ENCODE measurements at places on chromosomes 16 and 17.

GRCh38 chr16:30740364-30741251 is 7.6 kb upstream of the PHKG2 start:
- DNase-seq = peak; percentile 98

GRCh38 chr17:4505187-4505586 is 6.5 kb downstream of the SPNS2 start:
- peak; percentile 77 for DNase-seq

- DNase-seq = peak; percentile 8
Observed at GRCh38 chr17:57308543-57309186, 52.3 kb downstream of the MSI2 start.

- DNase-seq = no peak
Observed at GRCh38 chr16:13994239-13995106, 74.5 kb downstream of the ERCC4 start.

DNA sequence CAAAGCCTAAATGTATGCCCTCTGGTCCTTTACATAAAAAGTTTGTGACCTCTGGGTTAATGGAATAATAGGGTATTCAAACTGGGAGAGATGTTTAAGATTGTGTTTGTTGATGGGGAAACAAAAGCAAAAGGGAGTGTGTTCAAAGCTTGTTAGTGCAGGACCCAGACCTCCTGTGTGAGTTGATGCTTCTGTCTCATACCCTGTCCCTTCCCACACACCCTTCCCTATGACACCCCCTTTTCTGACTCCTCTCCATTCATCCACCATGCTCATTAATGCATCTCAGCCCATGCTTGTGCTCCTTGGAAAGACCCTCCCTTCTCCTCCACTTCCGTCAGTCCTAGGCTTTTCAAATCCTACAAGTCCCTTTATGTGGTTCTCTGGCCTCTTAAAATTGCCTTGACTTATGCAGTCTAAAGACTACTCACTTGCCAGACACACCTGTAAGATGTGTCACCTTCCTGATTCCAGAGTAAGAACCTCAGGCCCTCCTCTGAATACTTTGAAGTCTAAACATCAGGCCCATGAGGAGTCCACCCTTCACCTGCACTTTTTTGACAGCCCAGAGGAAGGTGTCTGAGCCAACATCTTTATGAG is 128.0 kb upstream of the CACNG5 start:
- no peak for DNase-seq

DNA sequence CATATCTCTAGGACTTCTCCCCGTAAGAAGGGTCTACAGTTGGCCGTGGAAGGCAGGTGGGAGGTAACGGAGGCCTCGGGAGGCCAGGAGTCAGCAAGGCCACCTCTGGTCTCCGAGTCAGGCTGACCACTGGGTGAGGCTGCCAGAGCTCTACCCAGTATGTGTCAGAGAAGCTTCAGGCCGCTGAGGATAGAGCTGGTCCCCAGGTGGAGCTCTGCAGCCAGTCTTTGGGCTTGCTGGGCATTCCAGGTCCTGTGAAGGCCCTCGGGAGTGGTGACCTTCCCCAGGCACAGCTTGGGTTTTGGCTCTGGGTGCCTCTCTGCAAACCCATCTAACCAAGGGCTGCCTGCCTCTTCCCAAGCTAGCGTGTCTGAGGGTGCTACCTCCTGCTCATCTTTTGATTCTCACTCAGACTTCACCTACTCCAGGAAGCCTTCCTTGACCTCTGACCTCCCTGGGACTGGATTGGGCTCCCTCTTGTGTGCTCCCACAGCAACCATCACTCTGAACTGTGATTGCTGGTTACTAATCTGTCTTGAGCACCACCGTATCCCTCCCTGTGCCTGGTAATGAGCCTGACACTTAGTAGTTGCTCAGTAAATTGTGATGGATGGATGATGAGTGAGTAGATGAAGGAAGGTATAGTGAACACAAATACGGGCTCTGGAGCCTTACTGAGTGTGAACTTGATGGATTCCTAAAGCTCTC is 22.3 kb downstream of the RHBDL3 start:
- DNase-seq = no peak

- DNase-seq = no peak
Observed at GRCh38 chr17:57363998-57364643, 107.8 kb downstream of the MSI2 start.

DNA sequence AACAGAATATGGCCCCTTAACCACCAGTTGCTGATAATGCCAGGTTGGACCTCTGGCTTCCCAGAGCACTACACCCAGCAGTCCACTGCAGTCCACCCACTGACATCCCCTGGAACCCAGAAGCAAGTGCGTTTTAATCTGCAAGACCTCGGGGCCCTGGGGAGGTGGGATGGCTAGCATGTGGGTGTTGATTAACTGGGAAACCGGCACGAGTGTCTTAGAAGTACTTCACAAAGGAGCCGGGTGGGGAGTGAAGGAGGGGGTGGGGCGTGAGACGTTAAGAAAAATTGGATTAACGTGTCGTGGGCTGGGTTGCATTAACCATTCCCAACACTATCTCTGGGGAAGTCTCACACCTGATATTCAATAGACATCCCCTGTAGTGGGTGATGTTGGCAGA is 6.1 kb upstream of the HIC1 start:
- no peak for DNase-seq

DNA sequence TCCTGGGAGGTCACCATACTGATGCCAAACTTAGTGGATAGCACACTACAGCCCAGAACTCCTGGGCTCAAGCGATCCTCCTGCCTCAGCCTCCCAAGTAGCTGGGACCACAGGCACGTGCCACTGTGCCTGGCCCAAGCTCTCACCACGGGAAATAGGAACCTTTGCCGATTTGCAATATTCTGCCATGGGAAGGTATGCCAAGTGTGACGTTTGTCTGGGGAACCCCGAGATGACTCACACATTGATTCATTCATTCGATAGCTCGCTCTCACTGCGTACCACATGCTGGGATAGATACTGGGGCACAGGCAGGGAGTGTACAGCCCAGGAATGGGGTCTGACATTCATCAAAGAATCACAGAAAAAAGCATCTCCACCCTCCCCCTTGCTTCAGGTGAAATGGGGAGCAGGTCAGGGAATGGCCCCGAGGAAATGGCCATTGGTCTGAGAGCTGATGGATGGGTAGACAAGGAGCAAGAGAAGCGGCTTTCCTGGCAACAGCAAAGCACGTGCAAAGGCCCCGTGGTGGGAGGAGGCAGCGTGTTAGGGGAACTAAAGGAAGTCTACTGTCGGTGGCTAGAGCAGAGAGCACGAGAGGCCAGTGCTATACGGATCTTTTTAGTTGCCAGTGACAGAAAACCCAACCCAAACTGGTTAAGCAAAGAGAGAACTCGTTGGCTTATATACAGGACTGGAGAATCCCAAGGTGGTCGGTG is 44.1 kb downstream of the DNAH17 start:
- peak; percentile 40 for DNase-seq

DNA sequence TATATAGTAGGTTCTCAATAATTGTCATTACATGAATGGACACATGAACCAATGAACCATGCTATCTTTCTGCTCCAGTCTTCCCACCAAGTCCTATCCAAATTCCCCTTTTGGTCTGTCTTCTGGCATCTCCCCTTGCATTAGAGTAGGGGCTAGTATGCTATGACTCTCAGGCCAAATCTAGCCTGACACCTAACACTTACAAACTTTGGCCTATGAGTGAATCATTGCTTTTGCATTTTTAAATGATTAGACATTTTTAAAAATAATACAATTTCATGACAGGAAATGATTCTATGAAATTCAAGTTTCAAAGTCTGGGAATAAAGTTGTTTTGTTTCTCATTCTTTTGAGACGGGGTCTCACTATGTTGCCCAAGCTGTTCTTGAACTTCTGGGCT is 102.5 kb upstream of the MAF start:
- DNase-seq = no peak

DNA sequence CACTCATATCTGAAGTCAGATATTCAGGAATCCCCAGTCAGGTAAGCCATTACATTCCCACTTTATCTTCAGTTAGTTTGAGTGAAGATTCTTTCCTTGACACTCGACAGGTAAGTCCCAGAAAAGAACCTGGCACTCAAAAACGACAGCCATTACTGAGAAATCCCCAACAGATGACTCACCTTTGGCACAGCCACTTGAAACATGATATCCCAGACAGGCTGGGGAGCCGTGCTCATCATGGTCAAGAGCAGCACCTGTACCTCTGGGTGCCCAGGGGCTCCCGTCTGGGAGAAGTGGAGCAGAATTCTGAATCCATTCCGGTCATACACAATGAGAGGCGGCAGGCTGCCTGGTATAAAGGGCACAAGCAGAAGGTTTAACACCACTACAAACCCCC is 16.8 kb upstream of the COG7 start:
- peak; percentile 81 for DNase-seq

All from PC-9 (cell line).